ENCODE measurements at places on chromosomes 12 and 14.

GRCh38 chr12:91127751-91128150 lies 16.5 kb upstream of the LUM start:
- no peak for DNase-seq

DNA sequence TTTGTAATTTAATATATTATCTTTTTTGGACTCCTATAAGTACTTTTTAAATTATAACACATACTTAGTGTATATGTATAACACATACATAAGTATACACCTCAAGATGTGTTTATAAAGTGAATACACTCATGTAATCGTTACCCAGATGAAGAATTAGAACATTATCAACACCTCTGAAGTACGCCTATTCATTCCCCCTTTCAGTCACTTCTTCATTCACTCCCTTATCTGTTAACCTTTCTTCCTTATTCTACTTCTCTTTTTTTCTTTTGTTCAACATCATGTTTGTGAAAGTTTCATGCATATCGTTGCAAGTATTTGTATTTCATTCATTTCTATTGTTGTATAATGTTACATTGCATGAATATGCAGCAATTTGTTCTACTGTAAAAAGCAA lies 98.5 kb downstream of the ARID2 start:
- no peak for DNase-seq

DNA sequence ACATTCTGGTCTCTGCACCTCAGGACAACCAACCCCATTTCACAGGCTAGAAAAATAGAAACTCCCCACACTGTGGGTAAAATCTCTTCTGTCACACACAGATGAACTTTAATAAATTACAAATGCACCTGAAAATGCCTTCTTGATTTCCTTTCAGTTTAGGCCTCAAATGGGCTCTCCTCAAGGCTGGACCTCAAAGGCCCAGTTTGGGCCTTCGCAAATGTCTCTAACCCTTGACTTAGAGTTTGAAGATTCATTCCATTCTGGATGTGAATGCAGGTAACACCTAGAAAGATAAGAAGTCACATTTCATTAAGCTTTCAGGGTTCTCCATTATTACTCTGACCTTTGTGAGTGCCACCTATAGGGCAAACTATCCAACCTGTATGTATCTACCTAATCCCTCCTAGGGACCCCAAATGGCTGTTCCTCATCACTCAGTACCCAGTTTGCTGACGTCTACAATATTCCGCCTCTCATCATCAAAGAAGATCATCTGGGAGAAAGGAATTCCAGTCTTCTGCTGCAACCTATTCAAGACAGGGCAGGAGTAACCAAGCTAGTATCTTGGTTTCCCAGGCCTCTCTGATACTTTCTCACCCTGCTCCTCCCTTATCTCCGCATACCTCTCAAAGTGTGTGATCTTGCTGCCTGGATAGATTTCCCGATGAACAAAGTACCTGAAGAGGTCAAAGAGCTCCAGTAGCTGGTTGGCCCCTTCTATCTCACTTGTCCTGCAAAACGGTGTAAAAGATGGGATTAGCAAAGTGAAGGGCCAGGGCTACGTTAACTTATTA lies 776 bp upstream of the CHMP4A start:
- no peak for DNase-seq

- DNase-seq: no peak
Measured at GRCh38 chr14:83520837-83521236, 1987.2 kb upstream of the SEL1L start.

- DNase-seq: no peak
Measured at GRCh38 chr14:104421401-104421821, 158.2 kb upstream of the C14orf180 start.

GRCh38 chr14:66085224-66085623 lies 400.9 kb upstream of the CCDC196 start:
- DNase-seq: no peak

GRCh38 chr12:107467716-107468115 lies 217.9 kb upstream of the PWP1 start:
- no peak for DNase-seq

DNA sequence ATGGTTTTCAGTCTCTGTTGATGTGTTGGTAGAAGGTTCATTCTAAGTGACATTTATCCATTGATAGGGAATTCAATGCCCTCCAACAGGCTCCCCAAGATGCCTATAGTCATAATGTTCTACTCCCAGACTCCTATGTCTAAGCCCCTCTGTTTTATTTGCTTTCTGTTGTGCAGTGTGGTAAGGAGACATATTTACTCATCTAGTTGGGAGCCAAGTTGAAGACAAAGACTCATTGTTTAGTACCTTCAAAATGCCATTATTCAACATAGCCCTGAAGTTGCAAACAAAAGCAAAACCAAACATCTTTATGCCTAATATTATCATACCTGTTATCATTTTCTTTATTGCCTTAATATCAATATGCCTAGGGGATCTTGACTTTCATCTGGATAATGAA lies 302.1 kb downstream of the RMST start:
- DNase-seq: no peak

GRCh38 chr14:63487724-63488123 lies 55.5 kb downstream of the PPP2R5E start:
- no peak for DNase-seq

DNA sequence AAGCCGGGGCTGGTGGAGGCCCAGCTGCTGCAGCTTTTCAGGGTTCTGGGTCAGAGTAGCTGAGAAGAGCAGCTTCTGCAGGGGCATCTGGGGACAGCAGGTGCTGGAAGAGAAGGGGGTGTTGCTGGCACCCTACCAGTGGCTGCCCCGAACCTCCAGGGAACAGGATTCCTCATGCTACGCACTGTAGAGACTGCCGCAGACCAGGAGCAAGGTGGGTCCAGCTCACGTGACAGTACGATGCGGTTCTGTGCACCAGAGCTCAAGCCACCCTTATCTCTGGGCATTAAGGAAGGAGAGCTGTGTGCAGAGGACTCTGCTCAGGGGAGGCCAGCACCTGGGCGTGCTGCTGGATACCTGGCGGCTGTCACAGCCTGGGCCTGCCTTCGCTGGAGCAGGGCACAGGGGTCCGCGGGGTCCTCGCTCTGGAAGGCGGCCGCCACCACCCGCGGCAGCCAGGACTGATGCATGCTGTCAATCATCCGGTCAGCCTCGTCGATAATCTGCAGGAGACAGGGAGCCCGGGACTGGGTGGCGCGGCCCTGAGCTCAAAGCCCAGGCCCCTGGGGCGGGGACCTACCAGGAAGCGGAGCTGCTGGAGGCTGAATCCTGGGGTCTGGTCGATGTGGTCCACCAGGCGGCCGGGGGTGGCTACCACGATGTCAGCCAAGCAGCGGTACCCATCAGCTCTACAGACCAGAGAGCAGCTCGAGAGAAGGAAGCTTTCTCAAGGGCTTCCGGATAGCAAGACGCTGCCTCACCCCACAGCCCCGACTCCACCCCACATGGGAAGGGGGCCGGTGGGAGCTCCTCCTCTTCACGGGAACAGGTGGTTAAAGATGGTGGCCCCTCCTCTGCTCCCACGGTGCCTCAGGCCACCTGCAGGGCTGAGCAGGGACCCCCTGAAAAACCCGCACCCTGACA lies 2.9 kb downstream of the DDX51 start:
- no peak for DNase-seq

DNA sequence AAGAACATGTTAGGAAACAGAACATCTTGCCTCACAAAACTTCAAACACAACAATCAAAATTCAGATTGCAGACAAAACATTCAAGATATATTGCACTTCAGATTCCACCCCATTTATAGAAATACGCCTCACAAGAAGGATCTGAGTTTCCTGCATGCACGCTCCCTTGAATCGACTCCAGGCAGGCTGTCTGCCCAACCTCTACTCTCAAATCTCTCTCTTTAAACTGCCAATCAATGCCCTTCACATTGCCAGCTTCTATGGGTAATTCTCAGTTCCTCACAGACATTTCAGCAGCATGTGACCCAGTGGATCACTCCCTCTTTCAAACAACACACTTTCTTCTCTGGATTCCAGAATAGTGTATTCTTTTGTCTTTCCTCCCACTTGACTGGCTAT lies 184.1 kb downstream of the PRKD1 start:
- DNase-seq: no peak

- DNase-seq: no peak
Measured at GRCh38 chr14:100810435-100810834, 15.5 kb upstream of the MEG3 start.
